ENCODE measurements at places on chromosomes 3 and 15.

DNA sequence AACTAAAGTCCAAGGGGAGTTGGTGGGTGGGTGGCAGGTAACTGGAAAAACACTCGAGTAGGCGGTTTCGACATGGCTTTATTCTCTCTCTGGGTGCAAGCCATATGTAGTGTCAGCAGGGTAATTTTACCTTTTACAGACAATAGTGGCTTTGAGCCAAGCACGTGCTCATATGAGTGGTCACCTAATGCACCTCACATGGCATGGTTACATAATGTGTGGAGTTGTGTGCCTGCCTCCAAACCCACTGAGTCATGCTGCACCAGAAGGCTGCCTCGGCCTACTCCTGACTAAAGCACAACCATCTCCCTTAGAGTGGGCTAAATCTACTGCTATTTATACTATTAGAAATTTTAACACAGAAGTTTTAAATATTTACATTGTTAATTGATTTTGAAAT is 16.5 kb downstream of the CCRL2 start:
- ATAC-seq, result no peak

DNA sequence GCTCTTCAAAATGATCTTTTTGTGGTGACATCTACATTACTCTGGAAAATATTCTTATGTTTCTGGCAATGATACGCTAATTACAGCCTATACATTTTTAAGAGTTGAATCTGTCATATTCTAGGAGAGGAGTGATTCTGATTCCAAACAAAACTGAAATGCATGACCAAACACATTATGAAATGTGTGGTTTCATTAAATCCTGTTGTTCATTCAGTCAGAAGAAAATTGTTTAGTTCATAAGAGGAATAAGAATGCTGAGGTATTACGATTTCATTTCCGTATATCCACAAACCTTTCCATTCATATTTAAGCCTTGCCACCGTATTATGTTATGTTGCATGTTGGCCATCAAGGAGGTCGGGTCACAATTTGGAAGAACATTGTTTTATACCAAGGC is 345.1 kb downstream of the FEZF2 start:
- ATAC-seq, result no peak

DNA sequence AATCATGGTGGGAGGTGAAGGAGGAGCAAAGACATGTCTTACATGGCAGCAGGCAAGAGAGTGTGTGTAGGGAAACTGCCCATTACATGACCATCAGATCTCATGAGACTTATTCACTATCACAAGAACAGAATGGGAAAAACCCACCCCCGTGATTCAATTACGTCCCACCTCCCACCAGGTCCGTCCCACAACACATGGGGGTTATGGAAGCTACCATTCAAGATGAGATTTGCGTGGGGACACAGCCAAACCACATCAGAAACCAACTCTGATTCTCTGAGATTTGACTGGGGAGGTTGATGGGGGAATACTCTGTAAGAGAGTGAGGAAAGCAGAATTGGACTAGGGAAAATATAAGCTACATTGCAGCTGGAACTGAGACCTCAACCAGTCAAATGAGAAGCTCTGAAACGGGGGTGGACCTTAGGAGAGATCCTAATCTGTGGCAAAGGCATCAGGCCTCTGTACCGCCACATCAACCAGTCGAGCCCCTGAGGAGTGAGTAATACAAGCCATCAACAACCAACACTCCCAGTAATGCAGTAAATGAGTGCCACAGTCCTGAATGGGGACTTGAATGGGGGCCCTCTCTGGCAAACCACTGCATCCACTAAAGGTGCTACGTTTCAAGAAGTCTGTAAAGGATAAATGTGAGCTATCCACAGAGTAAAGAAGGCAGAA is 207.9 kb upstream of the GADL1 start:
- peak; percentile 22 for ATAC-seq

DNA sequence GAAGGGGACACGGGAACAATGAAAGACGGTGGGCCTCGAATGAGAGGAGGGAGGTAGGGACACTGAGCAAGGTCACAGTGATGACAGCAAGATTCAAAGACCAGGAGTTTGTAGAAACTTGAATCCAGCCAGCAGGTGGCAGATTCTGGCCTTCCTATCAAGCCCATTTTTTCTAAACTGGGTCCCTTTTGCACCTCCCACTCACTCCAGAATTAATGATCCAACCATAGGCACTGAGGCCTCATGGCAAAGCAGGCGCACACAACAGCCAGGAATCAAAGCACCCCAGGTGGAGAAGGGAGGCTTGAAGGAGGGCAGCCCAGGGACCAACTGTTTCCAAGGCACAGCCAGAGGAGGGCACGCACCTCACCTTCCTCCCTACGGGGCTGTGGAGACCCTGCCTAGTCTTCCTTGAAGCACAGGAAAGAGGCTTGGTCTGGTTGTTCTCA is 90.2 kb downstream of the ANP32A start:
- no peak for ATAC-seq

DNA sequence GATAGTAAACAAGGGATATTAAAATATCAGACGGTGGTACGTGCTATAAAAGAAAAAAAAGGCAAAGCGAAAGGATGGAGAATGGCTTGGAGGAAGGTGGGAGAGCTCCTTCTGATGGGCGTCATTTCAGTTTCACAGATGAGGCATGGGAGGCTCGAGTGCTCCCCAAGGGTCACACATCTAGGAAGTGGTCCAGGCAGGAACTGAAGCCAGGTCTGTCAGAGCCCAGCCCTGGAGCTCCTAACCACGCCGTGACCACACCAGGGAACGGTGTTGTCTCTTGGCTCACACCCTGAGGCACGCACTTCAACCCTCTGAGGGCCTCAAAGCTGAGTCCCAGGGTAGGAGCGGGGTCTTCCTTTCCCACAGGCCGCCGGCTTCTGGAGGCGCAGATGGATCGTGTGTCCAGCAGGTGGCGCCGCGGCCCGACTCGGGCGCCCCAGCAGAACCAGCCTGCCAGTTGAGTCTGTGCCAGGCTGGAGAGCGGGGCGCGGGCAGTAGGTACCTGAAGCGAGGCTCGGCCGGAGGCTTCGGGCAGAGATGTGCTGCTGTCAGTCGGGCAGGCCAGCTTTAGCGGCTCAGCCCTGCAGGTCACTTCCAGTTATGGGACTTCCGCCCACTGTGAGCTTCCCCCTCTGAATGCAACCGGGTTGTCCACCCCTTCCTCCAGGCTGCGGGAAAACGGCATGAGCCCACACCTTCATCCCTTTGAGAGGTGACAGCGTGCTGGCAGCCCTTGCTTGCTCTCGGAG is 68.1 kb downstream of the SLC6A1 start:
- no peak for ATAC-seq

DNA sequence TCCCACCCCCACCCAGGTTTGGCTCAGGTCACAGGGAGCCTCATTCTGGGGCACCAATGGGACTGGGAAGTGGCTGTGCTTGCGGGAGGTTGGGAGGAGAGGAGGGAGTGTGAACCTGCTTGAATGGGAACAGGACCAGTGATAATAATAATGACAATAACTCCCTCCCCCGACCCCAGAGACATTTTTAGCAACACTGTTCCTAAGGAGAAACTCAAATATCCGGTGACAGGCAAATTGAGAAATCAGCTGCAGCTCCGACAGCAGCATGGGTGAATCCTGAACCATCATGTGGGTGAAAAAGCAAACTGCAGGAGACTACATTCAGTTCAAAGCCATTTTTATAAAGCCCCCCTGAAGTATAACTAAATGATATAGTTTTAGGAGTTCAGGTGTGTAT is 11.6 kb upstream of the RPL29 start:
- ATAC-seq, result no peak

GRCh38 chr3:31567036-31567435 is 34.3 kb downstream of the STT3B start:
- ATAC-seq, result no peak

GRCh38 chr3:48130321-48130904 is 57.8 kb downstream of the CDC25A start:
- ATAC-seq, result no peak

DNA sequence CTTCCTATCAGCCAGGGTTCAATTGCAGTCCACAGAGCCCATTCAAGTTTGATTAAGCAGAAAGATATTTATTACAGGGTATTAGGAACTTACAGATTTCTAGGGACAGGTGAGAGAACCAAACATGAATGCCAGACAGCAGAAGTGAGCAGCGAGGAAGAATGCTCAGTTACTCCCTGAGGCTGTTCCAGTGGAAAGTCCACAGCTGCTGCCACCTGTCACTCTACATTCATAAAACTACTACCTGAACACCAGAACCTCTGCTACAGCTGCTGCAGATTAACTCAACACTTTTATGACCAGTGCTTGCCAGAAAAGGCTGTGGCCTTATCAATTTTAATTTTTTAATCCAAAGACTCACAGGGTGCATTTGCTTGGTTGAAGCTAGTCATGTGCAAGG is 325.4 kb upstream of the ONECUT1 start:
- ATAC-seq, result no peak

DNA sequence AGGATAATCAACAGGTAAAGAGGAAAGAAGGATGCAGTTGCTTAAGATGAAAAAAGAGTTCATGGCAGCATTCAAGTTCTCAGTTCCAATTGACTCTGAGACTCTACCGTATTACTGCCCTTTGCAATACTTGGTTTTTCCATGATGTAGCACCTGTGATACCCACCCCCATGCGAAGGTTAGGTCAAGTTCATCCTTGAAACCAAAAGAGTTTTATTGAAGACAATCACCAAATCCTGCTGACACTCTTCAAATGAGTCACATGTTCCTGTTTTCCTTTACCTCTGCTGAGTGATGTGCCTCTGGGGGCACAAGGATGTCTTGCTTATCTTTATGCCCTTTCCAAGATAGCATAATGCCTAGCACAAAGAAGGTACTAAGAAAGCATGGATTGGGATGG is 111.3 kb upstream of the SLC7A14 start:
- no peak for ATAC-seq

DNA sequence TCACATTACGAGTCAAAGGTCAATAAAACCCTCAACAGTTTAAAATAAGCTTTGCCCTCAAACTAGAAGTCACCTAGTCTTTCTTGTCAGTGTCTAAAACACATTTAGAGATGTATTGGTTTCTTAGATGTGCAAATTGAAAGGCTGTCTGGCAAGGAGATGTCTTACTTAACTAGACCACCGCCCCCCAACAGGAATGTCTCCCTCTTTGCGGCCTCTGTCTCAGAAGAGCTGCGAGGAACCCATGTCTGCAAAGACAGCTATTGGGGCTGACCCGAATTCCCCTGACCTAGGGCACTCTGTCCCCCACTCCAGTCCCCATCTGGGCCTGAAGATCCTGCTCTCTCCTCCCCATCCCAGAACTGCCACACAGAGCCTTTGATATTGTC is 46.3 kb downstream of the ZIC4 start:
- no peak for ATAC-seq

DNA sequence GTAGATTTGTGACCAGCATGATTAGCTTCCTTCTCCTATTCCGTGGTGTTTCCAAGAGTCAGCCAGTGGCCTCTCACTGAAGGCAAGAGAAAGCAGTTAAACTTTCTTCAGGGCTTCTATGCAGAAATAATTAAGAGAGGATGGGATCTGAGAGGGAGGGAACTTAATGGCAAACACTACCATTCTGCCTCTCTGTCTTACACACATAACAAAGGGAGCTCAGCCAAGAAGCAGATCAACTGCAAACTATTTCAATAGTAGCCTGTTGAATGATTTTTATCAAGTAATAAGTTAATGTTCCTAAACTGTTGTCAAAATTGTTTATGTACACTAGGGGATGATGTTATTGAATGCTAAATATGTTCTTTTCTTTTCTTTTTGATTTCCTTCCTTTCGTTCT is 11.8 kb downstream of the OXSR1 start:
- ATAC-seq, result no peak

DNA sequence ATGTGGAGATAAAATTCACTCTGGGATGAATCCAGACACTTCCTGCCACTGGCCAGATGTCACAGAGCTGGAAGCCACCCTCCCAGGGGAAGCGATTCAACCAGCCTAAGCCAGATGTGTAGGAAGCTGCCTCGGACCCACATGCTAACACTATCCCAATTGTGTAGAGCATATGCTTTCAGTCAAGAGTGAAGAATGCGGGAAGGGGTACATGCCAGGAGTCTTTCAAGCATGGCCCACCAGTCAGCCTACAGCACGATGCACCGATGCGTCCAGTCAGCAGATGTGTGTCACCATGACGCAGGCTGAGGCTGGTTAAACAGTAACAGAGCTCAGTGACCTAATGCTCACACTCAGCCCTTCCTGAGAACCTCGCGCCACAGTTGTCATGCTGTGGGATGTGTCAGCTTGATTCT is 38.8 kb upstream of the BNC1 start:
- ATAC-seq, result no peak

DNA sequence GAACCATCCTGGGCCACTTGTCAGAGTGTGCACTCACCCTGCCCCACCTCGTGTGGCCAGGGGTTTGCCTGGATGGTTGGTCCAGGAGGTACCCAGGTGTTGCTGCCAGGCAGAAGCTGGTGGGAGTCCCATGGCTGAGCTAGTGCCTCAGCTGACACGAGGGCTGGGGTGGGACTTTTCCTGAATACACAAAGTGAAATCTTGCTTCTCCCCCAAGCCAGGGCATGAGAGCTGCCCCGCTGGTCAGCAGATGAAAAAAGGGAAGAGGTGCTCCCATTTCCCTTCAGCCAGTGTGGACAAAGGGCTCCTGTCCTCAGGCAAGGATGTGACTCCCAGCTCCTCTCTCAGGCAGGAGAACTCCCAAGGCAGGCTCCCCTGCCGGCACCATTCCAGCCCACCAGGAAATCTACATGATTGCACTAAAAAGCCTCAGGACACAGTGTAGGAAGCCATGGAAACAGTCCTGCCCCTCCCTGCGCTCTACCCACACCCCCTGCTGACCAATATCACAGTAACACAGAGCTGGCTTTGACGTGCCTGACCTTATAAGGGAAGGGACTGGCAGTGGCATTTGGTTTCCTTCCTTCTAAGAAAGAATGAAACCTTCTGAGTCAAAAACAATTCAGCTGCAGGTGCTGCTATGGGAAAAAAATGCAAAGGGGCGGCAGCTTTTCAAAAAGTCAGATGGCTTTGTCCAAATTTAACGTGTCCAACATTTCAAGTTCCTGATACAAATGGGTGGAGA is 33.9 kb downstream of the MYO5C start:
- ATAC-seq, result peak; percentile 98

DNA sequence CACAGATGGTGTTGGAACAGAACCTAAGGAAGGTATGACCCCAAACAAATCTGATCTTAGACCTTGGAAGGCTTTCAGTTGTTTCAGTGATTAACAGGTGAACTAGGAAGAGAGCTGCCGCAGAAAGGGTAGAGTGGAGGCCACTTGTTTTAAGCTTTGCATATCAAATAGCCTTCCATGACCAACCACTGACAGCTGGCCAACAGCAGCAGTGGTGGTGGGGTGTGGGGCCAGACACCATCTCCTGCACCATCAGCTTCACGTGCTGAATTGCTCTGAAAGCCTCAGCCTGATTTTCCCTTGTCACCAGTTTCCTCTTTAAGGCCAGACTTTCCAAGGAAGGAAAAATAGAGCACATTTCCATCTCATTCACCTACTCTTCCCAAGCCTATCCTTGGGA is 16.6 kb upstream of the OSBPL11 start:
- ATAC-seq, result no peak

- ATAC-seq, result no peak
Observed at GRCh38 chr3:194092881-194093301, 43.1 kb upstream of the HES1 start.

DNA sequence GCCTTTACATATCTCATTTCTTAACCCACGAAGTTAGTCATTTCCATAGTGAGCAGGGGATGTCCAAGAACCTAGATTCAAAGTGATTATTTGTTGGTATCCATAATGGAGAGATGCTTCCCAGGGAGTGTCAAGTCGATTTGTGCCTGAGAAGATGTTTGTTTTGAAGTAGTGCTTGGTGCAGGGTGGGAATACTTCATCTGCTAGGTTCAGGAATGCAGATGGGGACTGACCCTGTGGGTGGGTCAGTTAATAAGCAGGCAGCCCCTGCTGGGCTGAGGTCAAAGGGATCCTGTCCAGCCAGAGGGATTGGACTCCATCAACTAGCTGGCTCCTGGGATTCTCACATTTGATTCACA is 44.1 kb upstream of the VILL start:
- no peak for ATAC-seq

GRCh38 chr3:129112308-129113052 is 9.1 kb downstream of the RAB43 start:
- ATAC-seq, result peak; percentile 76
